Camera-type eye (tissue), 1 donor: ENCODE measurements at places on chromosomes 1 and 21. TPM values are rescaled to one million over a fixed set of nuclear protein-coding genes. Genes with fewer than 3 reads are reported as not detected.

Gene TCHHL1
- total RNA-seq = not detected

Gene C8B
- total RNA-seq = not detected

Gene GUK1
- total RNA-seq = 185 TPM

Gene SYT14
- 23.6 TPM for total RNA-seq

Gene AIRE
- total RNA-seq = 0.27 TPM
